ENCODE measurements at places on chromosomes 12 and 14.
A peak's percentile ranks its signal among the peaks of the same experiment; 100 is the strongest.

GRCh38 chr12:29544428-29545101 lies 47.1 kb upstream of the OVCH1 start:
- no peak for DNase-seq

GRCh38 chr12:119804011-119804641 lies 73.0 kb downstream of the CIT start:
- DNase-seq = no peak

- no peak for DNase-seq
Measured at GRCh38 chr12:119589097-119589496, 4.5 kb upstream of the TMEM233 start.

DNA sequence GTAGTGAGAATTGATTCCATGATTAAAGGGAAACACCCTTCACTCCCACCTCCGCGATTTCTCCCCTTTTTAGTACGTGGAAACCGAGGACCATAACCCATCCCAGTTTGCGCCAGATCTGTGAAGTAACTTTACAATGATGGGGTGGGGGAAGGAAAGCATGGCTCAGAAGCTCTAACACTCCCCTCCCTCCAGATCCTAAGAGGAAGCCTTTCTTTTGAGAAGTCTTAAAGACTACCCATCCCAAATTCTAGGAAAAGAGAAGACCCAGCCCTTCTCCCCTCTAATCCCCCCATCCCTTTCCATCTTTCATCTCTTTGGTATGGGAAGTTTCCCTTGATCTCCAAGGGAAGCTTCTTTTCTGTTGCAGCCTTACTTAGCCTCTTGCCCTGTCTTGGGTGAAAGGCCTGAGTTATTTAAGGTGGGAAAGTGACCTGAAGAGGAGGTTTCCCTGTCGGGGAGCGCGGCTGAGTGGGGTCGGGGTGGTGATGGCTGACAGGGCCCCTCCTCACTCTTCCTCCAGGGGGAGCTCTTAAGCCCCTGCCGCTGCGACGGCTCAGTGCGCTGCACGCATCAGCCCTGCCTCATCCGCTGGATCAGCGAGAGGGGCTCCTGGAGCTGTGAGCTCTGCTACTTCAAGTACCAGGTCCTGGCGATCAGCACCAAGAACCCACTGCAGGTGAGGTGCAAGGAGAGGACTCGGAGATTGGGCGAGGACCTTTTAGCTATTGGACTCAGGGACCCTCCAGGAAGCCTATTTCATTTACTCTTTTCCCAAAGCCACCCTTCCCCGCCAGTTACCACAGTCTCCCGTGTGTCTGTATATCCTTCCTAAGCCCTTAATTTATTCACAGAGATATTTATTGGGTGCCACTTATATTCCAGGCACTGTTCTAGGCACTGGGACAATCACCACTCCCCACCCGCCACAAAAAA lies 1.8 kb downstream of the MARCHF9 start:
- peak; percentile 74 for DNase-seq

DNA sequence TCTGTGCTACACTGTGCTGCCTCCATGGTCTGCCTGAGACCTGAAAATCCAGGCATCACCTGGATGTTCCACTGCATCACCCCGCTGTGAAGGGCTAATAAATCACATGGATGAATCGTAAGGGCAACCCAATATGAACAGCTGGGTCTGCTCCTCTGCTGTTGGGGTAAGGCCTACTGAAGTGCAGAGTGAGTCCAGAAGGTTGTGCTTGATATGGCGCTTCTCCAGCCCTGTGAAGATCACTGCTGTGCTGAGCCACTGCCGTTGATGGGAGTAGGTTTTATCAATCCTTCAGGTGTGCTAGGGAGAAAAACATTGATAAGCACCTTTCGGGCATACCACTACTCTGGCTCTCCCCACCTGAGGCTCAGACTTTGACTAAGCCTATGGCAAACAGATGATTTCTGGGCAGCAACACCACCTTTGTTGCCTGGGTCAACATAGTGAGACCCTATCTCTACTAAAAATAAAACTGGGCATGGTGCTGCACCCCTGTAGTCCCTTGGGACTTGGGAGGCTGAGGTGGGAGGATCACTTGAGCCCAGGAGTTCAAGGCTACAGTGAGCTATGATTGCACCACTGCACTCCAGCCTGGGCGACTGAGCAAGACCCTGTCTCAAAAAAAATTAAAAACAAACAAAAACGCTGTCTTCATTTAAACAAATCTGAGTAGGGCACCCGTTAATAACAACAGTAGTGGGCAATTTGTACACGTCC lies 1.7 kb downstream of the ACVRL1 start:
- DNase-seq = no peak

GRCh38 chr12:108773798-108774788 lies 42.8 kb upstream of the CORO1C start:
- no peak for DNase-seq

DNA sequence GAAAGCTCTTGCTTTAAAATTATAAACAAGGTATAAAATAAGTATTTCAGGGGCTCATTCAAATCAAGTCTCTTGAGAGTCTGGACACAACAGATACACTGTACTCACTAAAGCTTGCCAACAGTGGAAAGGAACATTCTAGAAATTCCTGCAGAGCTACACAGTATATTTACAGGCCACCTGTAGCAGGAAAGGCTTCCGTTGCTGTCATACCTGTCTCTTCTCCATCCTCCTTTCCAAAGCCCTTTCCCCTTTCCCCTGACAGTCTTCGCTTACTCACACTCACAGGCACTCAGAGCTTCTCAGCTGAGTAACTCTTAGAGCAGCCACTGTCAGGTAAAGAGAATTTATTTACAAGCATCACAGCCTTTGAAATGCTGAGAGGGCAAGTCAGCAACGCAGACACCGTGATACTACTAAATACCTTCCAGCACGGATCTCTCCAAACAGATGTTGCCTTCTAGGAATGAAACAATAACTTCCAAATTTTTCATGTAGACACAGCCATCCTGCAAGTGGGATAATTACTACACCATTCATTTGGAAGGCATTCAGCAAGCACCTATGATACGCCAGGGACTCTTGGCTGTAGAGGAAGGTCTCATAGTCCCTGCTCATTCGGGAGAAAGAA lies 167.9 kb downstream of the FOXN3 start:
- DNase-seq = no peak

DNA sequence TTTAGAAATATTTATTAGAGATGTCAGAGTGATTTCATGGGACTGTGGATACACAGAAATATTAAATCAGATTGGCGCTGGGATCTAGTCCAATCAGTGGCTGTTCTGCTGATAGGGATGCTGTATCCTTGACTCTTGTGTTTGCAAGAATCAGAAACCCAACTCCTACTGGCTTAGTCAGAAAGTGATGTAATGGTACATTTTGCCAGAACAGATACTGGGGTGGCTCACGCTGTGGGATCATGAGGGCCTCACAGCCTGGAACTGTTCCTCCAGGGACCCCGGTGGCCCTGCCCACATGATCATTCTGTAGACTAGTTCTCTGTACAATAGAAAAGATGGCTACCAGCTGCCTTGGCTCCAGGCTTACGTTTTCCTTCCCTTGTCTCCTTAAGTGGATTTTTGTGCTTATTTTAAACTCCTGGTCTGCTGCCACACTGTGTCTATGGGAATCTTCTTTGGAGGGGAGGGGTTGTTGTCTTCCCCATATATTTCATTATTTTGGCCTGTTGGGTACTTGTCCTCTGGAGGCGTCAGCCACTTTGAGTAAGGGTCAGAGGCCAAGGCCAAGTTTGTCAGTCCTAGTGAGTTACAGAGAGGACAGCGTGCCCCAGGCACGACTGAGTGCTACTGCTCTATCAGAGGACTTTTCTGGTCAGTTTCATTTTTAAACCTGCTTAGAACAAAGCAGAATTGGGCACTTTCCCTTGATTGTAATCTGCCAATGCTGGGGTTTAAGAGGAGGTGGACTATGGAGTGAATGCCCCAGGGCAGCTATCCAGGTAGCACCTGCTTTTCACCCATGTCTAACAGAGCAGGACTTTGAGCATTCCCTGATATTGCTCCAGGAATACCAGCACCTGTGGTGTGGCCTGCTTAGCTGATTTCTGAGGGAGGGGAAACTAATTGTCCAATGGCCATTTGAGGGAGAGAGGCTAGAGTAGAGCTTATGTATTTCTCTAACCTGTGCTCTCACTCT lies 164.3 kb downstream of the SLC5A8 start:
- DNase-seq = no peak

GRCh38 chr12:49187184-49187583 lies 1.7 kb downstream of the TUBA1A start:
- no peak for DNase-seq

GRCh38 chr14:65867333-65867732 lies 454.8 kb downstream of the FUT8 start:
- DNase-seq = no peak

- DNase-seq = no peak
Measured at GRCh38 chr14:96212140-96212539, 7.5 kb downstream of the BDKRB2 start.

DNA sequence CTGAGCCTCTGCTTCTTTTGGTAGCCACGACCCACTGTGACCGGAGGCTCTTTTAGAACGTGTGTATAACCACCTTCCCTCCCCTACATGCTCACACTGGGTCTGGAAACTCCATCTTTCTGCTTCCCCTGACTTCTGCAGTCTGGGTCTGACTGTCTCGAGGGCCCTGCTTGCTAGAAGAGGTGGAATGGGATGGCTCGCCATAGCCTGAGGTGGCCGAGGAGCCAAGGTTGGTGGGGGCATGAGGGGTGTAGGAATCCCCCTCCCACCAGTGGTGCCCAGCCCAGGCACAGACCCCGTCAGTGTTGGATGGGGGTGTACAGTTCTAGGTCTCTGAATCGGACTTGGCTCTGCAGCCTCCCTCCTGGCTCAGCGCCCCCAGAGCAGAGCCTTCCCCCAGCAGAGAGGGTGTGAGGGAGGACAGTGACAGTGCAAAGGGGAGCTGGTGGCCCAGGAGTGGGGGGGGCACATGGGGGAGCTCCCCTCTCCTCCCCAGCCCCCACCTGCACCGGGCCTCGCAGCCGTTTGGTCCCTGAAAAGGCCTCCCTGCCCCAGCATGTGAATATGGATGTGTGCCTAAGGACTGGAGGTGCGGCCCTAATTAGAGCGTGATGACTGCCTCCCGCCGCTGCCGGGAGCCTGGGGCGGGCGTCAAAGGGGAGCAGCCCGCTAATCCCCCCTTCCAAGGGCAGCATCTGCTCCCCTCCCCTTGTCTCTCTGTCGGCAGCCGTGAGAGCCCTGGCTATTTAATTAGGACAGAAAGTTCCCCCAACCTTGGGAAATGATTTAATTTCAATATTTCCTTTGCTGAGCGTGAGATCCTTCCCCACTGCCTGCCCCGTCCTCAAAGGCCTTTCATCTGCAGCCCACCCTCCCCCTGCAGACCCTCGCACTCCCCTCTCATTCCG lies 196.2 kb upstream of the C14orf180 start:
- DNase-seq = peak; percentile 16

GRCh38 chr14:53539489-53540126 lies 386.5 kb upstream of the DDHD1 start:
- peak; percentile 28 for DNase-seq

- no peak for DNase-seq
Measured at GRCh38 chr14:61889914-61890351, 127.7 kb downstream of the SNAPC1 start.

DNA sequence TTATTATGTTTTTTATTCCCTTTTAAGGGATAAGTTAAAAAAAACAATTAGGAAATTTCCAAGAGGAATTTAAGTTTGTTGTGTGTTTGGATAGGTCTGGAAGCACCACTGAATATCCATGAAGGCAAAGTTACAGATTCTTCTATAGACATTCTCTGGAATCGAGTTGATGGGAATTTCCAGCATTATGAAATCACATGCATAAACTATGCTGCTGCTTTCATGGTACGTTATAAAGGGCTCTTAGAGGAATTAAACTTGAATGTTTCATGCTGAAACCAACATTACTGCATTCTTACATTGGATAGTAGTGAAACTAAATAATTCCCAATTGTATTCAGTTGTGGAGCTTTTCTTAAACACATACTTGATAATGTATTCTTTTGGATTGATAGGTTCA lies 21.5 kb upstream of the PTPRQ start:
- DNase-seq = no peak

DNA sequence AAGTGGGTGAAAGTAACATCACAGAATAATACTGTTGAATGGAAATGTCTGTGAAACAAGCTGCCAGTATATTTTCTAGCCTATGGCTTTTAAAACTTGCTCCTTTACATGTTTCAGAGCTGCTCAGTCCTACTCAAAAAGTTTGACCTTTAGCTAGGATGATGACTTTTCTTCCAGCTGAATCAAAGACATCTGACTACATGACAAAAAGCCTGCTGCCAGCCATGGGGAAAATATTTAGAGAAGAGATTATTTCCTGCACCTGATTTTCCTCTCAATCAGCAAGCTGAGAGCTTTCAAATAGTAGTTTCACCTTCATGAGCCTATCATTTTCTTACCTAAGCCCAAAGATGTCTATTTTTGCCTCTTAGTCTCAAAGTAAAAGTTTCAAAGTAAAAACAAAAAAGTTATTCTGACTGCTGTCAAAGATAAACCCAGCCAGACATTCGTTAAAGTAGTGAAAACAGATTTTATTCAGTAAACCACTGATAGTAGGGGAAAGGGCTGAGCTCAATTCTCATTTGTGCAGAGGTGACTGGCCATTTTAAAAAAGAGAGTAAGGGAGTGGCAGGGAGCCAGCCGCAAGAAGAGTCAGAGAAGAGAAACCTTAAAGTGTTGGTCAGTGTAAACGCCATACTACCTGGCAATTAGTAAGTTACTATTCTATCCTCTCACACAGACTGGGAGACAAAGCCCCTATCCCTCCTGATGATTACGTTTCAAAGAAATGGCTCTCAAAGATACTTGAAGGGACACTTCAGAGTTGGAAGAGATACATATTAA lies 2.2 kb downstream of the ATP6V1D start:
- no peak for DNase-seq

- DNase-seq = no peak
Measured at GRCh38 chr12:66903782-66904396, 225.0 kb upstream of the GRIP1 start.

DNA sequence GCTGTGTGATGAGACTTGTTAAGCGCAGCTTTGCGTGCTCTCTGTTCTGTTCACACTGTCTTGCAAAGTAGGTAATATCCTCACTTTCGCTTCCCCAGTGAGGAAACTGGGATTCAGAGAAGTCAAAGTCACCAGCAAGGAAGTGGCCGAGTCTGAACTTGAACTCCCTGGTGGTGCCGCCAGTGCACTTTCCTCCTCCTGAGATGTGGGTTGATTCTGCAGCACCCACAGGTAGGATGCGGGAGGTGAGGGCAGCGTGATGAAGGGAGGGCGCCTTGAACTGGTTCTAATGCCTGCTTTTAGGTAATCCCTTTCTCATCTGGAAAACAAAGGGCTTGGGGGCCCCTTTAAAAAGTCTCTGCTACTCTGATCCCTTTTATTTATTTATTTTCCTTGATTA lies 54.9 kb upstream of the IGF1 start:
- no peak for DNase-seq

GRCh38 chr12:11513288-11513687 lies 117.9 kb upstream of the PRB2 start:
- no peak for DNase-seq

DNA sequence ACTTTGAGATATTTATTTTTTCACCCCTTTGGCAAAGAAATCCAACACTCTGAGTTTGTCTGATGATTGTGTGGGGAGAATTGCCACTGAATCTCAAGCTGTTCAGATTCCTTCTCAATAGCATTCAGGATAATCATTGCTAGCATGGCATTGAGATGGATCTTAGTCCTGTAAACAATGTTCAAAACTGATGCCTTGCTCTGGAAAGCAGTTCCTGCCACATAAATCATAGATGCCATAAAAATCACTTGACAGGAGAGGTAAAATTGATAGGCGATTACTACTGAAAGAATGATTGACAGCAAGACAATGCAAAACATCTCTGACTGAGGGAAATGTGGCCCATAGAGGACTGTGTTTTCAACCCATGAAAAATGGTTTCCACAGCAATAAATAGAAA lies 915.6 kb downstream of the TRHDE start:
- no peak for DNase-seq

Measured in activated T-cell treated with anti-CD3 and anti-CD28 coated beads, Interleukin-2, amount 50 U/mL, for 1 hour (primary cell).